NCI-H2081 (cell line): ENCODE measurements at places on chromosomes 4 and X.

GRCh38 chr4:168880811-168881595, 129.1 kb downstream of the CBR4 start:
- no peak for DNase-seq

- no peak for DNase-seq
Observed at GRCh38 chr4:117898496-117898895, 135.8 kb upstream of the NDST3 start.

DNA sequence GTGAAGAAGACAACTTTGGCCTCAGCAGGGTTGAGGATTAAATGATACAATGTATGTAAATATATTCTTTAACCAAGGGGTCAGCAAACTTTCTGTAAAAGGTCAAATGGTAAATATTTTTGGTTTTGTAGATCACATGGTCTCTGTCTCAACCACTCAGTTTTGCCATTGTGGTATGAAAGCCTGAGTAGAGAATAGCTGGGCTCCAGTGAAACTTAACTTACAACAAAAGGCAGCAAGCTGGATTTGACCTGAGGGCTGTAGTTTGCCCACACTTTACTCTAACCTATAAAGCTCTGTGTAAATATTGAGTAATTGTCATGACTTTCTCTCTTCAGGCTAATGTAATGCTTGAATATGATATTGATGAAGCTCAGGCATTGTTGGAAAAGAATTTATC, 19.6 kb downstream of the VBP1 start:
- no peak for DNase-seq

DNA sequence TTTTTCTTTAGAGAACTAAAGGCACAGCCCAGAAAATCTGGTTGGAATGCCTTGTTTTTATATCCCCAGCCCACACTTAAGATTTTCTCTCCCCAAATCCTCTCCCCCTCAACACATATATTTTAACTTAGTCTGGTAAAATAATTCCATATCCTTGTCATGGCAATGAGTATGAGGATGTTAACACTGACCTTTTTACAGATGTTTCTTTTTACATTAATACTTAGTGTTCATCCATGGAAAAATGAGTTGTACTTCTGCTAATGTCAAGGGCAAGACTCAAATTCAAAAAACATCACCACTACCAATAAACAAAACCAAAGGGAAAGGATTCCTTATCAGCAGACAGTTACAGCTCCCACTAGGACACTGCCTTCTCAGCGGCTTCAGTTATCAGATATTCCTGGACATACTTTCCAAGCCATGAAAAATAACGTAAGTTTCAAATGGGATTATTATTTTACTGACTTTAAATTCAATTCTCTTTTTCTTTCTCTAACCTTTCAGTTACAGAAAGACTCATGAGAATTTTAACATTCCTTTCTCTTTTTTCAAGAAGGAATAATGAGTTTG, 83.3 kb downstream of the RASL11B start:
- DNase-seq = no peak

- DNase-seq = no peak
Observed at GRCh38 chr4:153122855-153123254, 81.4 kb upstream of the TRIM2 start.

DNA sequence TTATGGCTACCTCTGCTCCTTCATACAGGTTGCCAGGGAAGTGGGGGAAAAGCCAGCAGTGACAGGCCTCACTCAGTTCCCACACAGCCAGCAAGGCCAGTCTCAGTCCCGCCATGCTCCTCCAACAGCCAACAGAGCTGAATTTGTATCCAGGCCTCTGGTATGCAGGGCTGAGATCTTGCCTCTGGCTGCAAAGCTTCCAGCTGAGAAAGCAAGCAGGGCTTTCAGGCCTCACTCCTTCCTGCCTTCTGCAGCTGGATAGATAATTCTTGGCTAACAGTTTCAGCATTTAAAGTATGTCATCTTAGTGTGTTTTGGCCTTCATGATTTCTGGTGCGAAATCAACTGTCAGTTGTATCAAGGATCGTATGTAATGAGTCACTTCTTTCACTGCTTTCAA, 103.6 kb downstream of the GNL3L start:
- no peak for DNase-seq
